Stimulated activated CD4-positive, alpha-beta T cell treated with anti-CD3 and anti-CD28 coated beads, Interleukin-12 subunit alpha, Interleukin-12 subunit beta, amount 100 ng/mL, for 48 hours (primary cell): ENCODE measurements at places on chromosomes 3 and 15.

GRCh38 chr3:83251490-83251889 lies 1490.0 kb upstream of the GBE1 start:
- no peak for DNase-seq

- DNase-seq = no peak
Observed at GRCh38 chr15:59174151-59174834, 32.4 kb upstream of the LDHAL6B start.

DNA sequence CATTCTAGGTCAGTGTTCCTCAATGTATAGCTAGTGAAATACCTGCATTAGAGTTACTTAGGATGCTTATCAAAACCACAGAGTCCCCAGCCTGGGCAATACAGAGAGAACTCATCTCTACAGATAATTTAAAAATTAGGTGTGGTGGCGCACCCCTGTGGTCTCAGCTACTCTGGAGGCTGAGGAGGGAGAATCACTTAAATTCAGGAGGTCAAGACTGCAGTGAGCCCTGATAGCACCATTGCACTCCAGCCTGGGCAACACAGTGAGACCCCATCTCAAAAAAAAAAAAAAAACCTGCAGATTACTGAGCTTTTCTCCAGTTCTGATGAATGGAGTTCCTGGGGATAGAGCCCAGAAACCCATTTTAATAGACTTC lies 10.1 kb upstream of the MINDY2 start:
- DNase-seq = no peak

DNA sequence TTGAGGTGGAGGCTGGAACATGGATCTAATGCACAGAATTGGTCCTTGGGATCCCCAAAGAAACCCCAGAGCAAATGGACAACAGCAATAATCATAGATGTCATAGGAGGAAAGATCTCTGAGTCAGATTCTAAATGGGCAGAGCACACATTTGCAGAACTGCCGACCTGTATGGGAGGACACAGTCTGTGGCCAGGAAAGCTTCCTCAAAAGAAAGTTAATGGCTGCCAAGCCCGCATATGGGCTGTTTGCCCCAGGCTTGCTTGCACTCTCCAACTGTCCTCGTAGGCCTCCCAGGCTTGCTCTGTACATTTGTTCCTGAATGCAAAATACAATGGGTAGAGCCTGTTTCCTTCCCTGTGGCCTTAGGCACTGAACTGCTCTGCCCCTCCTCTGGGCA lies 102.0 kb upstream of the PLXNA1 start:
- no peak for DNase-seq

DNA sequence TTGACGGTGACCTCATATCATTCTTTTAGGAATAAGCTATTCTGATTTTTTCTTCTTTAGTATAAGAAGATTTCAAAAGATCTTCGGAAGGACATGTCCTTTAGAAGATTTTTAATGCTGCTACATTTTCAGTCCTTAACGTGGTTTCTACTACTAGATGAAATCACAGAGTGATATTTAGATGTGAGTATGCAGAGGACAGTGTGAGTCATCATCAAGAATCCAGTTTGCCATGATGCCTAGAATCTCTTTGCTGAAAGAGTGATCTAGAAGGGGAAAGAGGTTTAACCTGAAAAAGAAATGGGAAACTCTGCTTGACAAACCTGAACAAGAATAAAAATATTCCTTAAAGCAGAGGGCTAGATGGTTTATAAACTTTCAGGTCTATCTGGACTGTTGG lies 43.2 kb downstream of the SLC7A14 start:
- no peak for DNase-seq

DNA sequence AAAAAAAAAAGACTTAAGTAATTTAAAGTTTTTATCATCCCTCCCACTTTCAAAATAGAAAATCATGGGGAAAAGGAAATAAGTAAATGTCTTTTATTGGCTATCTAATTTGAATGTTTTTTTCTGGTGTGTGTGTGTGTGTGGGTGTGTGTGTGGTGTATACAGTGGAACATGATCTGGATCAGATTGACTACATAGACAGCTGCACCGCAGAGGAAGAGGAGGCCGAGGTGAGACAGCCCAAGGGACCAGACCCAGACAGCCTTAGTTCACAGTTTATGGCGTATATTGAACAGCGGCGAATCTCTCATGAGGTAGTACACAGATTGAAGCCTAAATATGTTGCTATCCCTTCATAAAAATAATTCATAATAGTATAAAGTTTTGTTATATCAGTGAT lies 44.5 kb downstream of the LRCH3 start:
- DNase-seq = no peak

DNA sequence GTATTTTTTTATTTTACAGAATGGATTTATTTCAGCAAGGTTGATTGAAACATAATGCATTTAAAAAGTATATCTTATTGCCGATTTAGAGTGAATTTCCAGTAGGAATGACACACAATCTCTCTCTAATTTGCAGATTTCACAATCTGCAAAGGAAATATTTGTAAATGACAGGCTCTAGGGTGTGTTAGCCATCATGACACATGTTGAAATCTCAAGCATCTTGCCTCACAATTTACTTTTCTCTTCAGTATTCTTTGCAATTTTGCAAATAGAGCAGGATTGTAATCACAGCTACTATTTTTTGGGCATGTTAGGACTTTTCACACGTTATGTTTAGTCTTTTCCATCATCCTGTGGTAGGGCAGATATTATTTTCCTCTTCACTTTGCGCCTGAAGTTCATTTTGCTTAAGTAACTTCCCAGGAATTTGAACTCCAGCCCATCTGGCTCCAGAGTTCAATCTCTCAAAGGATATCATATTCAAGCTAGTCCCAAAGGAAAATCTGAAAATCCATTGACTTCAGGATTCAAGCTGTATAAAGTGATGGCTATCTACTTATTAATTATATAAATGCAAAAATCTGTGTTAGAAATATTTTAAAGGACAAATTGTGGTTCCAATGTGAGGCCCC lies 55.4 kb downstream of the ATP13A4 start:
- DNase-seq = no peak

GRCh38 chr15:75916978-75917377 lies 13.3 kb downstream of the FBXO22 start:
- DNase-seq = no peak

GRCh38 chr3:53180305-53181023 lies 19.5 kb downstream of the PRKCD start:
- no peak for DNase-seq

- no peak for DNase-seq
Observed at GRCh38 chr3:115388166-115388565, 235.1 kb upstream of the GAP43 start.

GRCh38 chr3:38586546-38587520 lies 62.7 kb downstream of the SCN5A start:
- DNase-seq = no peak

DNA sequence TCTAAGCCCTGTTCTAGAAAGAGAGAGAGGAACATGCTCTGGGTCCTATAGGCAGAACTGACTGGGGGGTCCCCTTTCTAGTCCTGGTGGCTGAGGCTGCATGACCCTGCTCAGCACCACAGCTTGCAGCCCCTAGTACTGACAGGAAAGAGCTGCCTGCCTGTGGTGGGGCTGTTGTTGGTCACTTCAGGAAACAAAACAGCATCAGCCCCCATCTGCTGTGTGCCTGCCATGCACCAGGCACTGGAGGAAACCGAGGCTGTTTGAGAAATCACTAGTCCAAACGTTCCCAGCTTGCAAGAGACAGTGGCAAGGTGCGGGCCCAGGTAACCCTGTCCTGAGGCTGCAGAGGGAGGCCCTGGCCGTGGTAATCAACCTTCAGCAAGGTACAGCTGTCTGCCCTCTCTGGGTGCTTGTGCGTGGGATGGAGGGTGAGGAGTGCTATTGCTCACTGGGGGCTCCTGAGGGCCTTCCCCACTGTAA lies 90.6 kb downstream of the IQSEC1 start:
- no peak for DNase-seq

DNA sequence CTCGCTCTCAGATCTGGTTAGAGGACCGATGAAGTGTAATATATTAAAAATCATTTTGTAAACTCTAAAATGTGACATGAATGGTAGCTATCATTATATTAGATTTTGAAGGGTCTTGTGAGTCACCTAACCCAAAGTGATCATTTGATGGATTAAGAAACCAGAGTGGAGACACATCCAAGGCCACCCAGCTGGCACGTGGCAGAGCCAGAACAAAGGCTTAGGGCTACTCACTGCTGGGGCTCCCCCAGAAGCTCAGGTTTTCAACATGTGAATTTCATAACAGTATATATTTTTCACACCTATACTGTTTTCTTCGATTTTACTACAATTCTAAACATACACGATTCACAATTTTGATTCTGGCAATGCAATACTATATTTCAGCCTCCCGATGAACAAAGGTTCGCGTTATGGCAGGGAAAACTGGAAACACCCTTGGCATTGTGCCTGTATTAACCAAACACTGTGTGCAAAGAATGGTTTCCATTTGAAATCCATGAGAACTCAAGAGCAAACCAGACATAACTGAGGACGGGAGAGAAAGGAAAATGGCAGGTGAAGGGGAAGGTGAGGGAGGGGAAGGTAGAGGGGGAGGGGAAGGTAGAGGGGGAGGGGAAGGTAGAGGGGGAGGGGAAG lies 88.9 kb downstream of the ADAMTS17 start:
- no peak for DNase-seq

DNA sequence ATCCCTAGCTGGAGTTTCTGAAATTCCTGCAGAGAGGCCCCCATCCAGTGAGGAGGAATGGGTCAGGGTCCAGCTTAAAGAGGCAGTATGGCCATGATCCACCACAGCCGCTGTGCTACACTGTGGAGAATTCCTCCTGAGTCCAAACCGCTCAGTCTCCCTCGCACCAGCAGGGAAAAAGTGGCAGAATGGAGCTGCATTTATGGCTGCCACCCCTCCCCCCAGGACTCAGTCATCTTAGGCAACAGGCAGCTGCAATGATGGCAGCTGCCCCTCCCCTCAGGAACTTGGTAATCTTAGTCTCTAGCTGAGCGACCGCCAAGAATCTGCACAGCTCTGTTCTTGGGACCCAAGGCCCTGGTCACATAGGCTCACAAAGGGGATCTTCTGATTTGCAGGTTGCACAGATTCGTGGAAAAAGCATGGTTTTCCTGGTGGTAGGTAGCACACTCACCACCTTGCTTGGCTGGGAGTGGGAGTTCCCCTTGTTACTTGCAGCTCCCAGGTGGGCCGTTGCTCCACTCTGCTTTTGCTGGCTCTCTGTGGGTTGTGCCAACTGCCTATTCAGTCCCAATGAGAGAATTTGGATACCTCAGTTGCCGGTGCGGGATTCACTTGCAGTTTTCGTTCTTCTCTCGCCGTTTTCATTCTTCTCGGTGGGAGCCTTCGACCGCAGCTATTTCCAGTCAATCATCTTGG lies 204.1 kb downstream of the STXBP5L start:
- DNase-seq = no peak

GRCh38 chr3:14139771-14140170 lies 14.9 kb downstream of the TMEM43 start:
- no peak for DNase-seq

- DNase-seq = no peak
Observed at GRCh38 chr15:97084650-97085049, 754.1 kb downstream of the NR2F2 start.

DNA sequence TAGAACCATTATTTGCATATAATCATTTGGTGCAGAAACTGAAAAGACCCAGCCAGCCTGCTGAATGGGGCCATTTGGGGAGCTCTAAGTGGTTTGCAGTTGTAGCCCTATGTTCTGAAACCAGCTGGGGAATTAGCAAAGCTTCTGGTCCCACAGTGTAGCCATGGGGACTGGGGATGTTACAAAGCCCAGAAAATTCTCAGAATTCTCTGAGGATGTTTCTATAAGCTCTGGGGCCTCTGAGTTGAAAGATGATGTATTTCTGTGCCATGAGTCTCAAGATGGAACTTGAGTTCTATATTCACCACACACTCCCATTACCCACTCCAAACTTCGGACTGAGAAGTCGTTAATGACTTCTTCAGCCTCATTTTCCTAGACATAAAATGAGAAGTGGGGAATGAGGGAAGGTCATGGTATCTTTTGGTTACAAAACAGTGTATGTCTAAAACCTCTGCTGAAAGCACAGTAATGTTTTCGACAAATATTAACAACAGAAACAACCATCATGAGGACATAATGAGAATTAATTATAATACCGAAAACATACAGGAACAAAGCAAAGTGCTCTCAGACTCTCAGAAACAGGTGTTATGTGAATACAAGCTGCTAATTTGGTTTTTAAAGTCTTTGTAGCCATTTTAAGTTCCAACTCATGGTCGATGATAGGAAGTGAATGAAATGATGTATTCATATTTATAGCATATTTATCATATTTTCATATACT lies 89.4 kb downstream of the RFTN1 start:
- DNase-seq = no peak

- DNase-seq = no peak
Observed at GRCh38 chr15:81163961-81164800, 30.1 kb downstream of the CFAP161 start.

GRCh38 chr3:153673853-153674252 lies 447.3 kb upstream of the ARHGEF26 start:
- DNase-seq = no peak

DNA sequence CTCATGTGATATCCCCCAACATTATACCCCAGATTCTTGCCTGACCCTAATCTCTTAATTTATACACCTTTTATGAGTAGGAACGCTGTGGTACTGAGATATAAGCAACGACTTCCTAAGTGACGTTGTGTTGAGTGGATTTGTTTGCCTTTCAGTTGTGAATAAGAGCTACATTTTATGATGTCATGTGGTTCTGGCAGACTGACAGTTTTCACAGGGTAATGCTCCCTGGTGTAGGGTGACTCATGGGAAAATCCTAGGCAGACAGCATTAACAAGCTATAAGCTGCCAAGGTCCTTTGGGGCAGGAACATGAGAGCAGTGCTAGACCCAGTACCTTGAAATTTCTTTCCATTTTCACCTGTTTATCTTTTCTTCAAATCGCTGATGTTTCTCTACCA lies 11.2 kb downstream of the C3orf52 start:
- DNase-seq = no peak

GRCh38 chr15:48675436-48675835 lies 29.9 kb upstream of the FBN1 start:
- DNase-seq = no peak

GRCh38 chr3:127951276-127951675 lies 36.2 kb downstream of the KBTBD12 start:
- DNase-seq = no peak

DNA sequence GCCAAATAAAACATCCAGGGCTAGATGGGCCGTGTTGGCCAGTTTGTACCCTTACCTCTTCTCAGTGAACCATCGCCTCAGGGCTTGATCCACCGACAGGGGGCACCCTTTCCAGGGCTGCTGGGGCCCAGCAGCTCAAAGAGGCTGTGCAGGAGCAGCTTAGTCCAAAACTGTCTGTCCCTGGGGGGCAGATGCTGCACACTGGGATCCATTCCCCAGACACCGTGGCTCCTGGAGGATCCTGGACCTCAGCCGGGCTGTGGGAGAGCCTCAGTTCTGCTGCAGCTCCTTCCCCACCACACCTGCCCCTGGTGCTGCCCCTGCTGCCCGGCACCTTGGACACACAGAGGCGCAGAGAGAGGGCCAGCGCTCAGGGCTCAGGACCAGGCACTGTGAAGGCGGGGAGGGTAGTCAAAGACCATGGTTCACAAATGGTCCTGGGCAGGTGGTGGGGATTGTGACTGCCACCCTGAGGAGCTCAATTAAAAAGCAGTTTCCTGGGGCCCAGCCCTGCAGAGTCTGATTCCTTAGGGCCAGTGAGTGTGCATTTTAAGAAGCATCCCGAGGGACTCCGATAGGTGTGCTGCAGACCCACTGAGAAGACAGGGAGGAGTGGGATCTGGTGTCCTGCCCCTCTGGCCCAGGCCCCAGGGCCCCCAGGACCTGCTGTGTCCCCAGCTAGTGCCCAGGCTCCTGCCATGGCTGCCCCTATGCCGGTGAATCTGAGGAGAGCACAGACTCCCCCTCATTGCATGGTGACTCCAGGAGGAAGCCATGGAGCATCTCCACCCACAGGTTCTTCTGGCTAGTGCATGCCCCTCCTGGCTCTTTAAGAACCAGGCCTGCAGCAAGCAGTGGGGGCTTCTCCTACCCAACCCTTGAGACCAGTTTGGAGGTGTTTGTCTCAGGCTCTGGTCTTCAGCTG lies 86.5 kb upstream of the PRR20G start:
- peak; percentile 11 for DNase-seq
